Liver (tissue), 10 donors: ENCODE measurements at places on chromosomes 6 and 20. TPM values are rescaled to one million over a fixed set of nuclear protein-coding genes. Genes with fewer than 3 reads are reported as not detected.
A peak's percentile ranks its signal among the peaks of the same experiment; 100 is the strongest.

- no peaks in the 10 kb centered on the region for H3K27me3 ChIP-seq
- H3K4me3 ChIP-seq = no peak overlapping the region
- H3K36me3 ChIP-seq = no peaks in the 10 kb centered on the region
Observed at GRCh38 chr6:108594640-108595039, 33.9 kb downstream of the FOXO3 start.

GRCh38 chr6:52537001-52537753, 39.7 kb downstream of the TRAM2 start:
- no peaks in the 10 kb centered on the region for H3K36me3 ChIP-seq
- H3K4me1 ChIP-seq = peaks cover 5% of the 10 kb centered on the region
- no peak overlapping the region for H3K27ac ChIP-seq
- no peak overlapping the region for H3K4me3 ChIP-seq

SH3BGRL2 gene
- total RNA-seq = 35.8 TPM

GRCh38 chr20:14664101-14664500, 326.7 kb upstream of the FLRT3 start:
- no peak overlapping the region for H3K4me3 ChIP-seq
- no peak overlapping the region for H3K27ac ChIP-seq
- H3K27me3 ChIP-seq = no peaks in the 10 kb centered on the region
- no peaks in the 10 kb centered on the region for H3K36me3 ChIP-seq

GRCh38 chr20:23640671-23641667, 3.2 kb upstream of the CST3 start:
- no peak overlapping the region for H3K27ac ChIP-seq
- no peaks in the 10 kb centered on the region for H3K27me3 ChIP-seq
- no peak overlapping the region for H3K4me3 ChIP-seq

DNA sequence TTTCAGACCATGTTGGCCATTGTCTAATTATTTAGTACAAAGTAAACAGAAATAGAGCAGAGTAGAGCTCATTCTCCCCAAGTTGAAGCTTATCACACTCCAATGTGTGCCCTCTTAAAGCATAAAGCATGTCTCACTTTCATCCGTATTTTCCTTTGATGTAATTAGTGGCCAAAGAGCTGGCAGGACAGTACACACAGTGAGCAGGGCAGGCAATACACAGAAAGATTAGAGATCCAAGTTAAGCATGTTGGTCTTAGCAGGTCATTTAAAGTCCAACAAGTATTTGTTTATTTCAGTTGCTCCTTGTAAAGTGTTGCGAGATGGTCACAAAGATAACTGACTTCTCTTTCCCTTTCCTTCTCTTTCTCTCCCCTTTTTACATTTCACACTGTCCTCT, 47.2 kb downstream of the RFX6 start:
- H3K27ac ChIP-seq = no peak overlapping the region
- H3K4me3 ChIP-seq = no peak overlapping the region
- no peak for DNase-seq
- H3K4me1 ChIP-seq = peaks cover 2% of the 10 kb centered on the region
- no peaks in the 10 kb centered on the region for H3K36me3 ChIP-seq

DNA sequence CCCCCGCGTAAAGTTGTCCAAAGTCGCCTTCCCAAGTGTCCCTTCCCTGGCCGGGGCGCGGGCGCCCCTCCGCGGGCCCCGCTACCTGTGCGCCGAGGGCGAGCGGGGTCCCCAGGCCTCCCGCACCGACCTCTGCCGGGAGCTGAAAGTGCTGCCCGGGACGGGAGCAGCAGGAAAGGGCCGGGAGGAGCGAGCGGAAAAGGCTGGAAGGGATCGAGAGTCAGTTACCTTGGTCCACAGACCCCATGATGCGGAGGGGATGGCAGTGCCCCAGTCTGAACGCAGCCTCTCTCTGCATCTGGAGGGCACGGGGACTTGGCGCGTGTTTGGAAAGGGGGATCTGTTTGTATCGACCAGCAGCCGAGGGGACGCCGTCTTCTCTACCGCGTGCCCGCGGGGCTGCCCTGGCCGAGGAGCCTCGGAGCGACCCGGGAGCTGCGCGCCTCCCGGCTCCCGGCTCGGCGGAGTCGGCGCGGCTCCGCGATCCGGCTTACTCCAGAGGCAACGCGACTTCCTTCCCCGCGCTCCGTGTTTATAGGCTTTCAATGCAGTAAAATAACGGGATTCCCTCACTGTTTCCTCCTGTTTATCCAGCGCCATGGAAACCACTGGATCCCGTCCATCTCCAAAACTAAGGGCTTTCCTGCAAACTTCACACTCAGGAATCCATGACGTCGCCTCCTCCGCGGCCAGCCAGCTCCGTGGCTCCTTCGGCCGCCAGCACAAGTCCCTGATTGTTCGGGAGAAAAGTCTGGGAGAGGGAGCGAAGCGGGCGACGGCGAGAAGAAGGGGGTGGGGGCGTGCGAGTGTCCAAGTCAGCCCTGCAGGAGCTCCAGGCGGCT, 20.0 kb upstream of the NFATC2 start:
- peaks cover 2% of the 10 kb centered on the region for H3K27me3 ChIP-seq
- peak overlapping the region; percentile 40 for H3K4me3 ChIP-seq
- H3K27ac ChIP-seq = peak overlapping the region; percentile 61
- H3K36me3 ChIP-seq = no peaks in the 10 kb centered on the region

SCRT2 gene
- not detected for total RNA-seq

DNA sequence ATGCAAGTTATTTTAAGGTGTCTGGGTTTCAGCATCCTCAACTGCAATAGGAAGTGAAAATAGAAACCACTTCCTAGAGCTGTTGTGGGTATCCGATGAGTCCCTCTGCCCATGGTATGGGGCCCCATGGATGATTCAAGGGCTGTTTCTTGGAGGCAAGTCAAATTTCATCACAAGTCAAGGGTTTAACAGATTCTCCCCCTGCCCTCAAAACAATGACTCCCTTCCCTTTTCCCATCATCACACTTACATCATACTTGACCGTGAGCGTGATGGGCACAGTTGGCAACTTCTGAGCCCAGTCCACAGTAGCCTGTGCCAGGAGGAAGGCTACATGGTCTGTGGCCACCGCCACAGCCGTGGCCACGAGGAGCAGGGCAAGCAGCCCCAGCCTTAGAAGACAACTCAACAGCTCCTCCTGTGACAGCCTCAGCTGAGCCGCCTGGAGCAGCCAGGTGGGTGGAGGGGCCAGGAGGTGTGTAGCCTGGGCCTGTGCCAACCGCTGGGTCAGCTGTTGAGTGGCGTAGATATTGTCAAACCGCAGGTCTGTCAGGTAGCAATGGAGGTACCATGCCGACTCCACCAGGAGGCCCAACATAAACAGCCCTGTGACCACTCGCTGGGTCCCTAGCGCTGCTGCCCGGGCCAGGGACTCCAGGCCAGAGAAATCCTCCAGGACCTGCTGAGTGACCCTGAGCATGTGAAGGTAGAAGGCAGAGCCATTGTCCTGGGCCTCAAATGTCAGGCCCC, 5.2 kb downstream of the OCSTAMP start:
- DNase-seq = no peak
- no peaks in the 10 kb centered on the region for H3K4me1 ChIP-seq
- H3K4me3 ChIP-seq = no peak overlapping the region
- H3K36me3 ChIP-seq = no peaks in the 10 kb centered on the region
- H3K27me3 ChIP-seq = no peaks in the 10 kb centered on the region

TRIM10 gene
- total RNA-seq = 0.75 TPM

- no peaks in the 10 kb centered on the region for H3K4me1 ChIP-seq
- H3K36me3 ChIP-seq = no peaks in the 10 kb centered on the region
- no peak overlapping the region for H3K27ac ChIP-seq
- H3K4me3 ChIP-seq = no peak overlapping the region
- no peak for DNase-seq
Observed at GRCh38 chr6:2465336-2465735, 219.9 kb upstream of the GMDS start.

TOMM34 gene
- 4.4 TPM for total RNA-seq

ANKRD6 gene
- total RNA-seq = 4.1 TPM

CLPSL1 gene
- not detected for total RNA-seq

DNA sequence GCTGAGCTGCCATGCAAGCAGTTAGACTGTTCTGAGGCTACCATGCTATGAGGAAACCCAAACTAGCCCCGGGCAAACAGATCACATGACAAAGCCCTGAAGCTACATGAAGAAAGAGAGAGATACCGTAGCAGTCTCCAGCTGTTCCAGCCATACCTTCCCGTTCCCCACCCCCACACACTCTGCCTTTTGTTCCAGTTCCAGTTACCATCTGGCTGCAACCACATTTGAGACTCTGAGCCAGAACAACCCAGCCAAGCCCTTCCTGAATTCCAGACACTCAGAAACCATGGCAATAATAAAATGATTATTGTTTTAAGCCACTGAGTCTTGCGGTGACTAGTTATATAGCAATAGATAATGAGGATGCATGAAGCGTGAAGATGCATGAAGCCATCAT, 28.3 kb downstream of the RIN2 start:
- H3K27me3 ChIP-seq = no peaks in the 10 kb centered on the region
- H3K4me3 ChIP-seq = no peak overlapping the region
- no peak overlapping the region for H3K27ac ChIP-seq
- H3K4me1 ChIP-seq = peaks cover 5% of the 10 kb centered on the region
- no peak for DNase-seq

GRCh38 chr6:27268803-27269202, 21.3 kb downstream of the PRSS16 start:
- H3K27me3 ChIP-seq = peaks cover 11% of the 10 kb centered on the region
- H3K4me3 ChIP-seq = no peak overlapping the region
- H3K36me3 ChIP-seq = no peaks in the 10 kb centered on the region

NRSN1 gene
- not detected for total RNA-seq

MACROD2 gene
- 1.4 TPM for total RNA-seq

- peaks cover 26% of the 10 kb centered on the region for H3K4me1 ChIP-seq
- H3K4me3 ChIP-seq = no peak overlapping the region
- peaks cover 2% of the 10 kb centered on the region for H3K36me3 ChIP-seq
- no peaks in the 10 kb centered on the region for H3K27me3 ChIP-seq
- DNase-seq = no peak
Observed at GRCh38 chr6:52517502-52518278, 59.2 kb downstream of the TRAM2 start.

- no peaks in the 10 kb centered on the region for H3K27me3 ChIP-seq
- no peak overlapping the region for H3K4me3 ChIP-seq
- no peaks in the 10 kb centered on the region for H3K4me1 ChIP-seq
- no peaks in the 10 kb centered on the region for H3K36me3 ChIP-seq
- H3K27ac ChIP-seq = no peak overlapping the region
Observed at GRCh38 chr6:162882801-162883481, 155.2 kb downstream of the PACRG start.

KCNK5 gene
- 19.1 TPM for total RNA-seq

POU5F1 gene
- 3.2 TPM for total RNA-seq

DNA sequence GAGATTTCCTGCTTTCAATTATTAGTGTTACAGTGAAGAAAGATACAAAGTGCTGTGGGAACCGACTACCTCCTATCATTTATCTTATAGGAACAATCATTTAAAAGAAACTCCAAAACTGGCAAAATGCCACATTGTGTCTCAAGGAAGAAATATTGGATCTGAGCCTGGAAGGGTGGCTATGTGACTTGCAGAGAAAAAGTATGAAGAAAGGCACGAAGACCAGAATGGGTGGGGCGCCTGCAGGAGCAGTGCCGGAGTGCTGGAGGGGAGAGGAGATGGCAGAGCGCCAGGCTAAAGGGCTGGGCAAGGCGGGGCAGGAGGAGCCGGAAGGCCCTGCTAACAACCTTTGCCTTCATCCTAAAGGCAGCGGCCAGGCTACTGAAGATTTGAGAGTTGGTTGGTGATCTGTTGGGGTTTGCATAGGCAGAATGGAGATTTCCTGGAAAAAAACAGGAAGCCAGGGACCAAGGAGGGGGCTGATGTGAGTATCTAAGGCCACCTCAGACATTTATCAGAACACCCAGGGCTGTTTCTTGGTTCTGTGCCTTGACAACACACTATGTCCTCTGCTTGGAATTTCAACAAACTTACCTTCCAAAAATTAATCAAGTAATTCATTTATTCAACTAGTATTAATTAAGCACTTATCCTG, 125.6 kb downstream of the MAFB start:
- DNase-seq = no peak
- no peak overlapping the region for H3K27ac ChIP-seq

ID4 gene
- 3.7 TPM for total RNA-seq

DNA sequence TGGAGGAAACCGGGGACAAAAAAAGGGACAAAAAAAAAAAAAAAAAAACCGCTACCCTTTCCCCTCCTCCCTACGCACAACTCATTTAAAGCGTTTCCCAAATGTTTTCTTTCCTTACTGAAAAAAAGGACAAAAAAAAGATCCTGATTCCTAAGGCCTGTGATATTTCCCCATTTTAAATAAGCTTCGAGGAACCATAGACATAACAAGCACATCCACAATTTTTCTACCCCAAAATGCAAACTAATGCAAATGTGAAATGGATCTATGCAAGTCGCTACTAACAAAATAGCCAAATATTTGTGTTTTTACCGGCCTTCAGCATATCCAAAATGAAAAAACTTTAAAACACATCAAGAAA, 1.4 kb upstream of the ZNF217 start:
- peak overlapping the region; percentile 60 for H3K4me3 ChIP-seq
- H3K27me3 ChIP-seq = no peaks in the 10 kb centered on the region
- no peak for DNase-seq
- peaks cover 15% of the 10 kb centered on the region for H3K4me1 ChIP-seq
- peak overlapping the region; percentile 94 for H3K27ac ChIP-seq

OXT gene
- total RNA-seq = 0.75 TPM

ENPP3 gene
- 6.1 TPM for total RNA-seq

DNA sequence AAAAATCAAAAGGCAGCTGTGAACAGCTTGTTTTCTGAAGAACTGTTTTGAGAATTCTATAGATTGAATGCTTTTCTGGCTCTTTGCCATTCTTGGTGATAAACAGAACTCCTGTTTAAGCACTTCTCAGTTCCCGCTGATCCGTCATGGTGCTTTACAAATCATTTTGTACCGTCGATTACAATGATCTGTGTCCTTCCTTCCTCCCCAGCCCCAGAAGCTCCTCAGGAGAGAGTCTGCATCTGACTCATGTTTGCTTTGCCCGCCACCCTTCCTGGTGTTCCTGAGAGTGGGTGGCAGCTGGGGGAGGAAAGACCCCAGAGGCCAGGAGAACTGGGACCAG, 538.6 kb upstream of the MARCKS start:
- H3K27me3 ChIP-seq = no peaks in the 10 kb centered on the region
- no peaks in the 10 kb centered on the region for H3K36me3 ChIP-seq
- H3K4me3 ChIP-seq = no peak overlapping the region

RNF144B gene
- 15.1 TPM for total RNA-seq

- H3K4me3 ChIP-seq = no peak overlapping the region
- no peaks in the 10 kb centered on the region for H3K27me3 ChIP-seq
- H3K36me3 ChIP-seq = peaks cover 5% of the 10 kb centered on the region
- no peak for DNase-seq
Observed at GRCh38 chr6:16766043-16766536, 4.8 kb upstream of the ATXN1 start.

- no peaks in the 10 kb centered on the region for H3K27me3 ChIP-seq
- H3K36me3 ChIP-seq = no peaks in the 10 kb centered on the region
- DNase-seq = no peak
- no peak overlapping the region for H3K27ac ChIP-seq
- H3K4me3 ChIP-seq = no peak overlapping the region
- H3K4me1 ChIP-seq = peaks cover 28% of the 10 kb centered on the region
Observed at GRCh38 chr6:53311586-53311935, 37.2 kb downstream of the ELOVL5 start.

CFB gene
- 3,272 TPM for total RNA-seq

MUCL3 gene
- not detected for total RNA-seq
